ENCODE measurements at places on chromosomes 7 and 10.

- H3K4me1 ChIP-seq = peaks cover 14% of the 10 kb centered on the region
- ATAC-seq = peak; percentile 79
- no peaks in the 10 kb centered on the region for H3K27me3 ChIP-seq
- H3K4me3 ChIP-seq = peak overlapping the region; percentile 34
Measured at GRCh38 chr7:28732071-28732869, 225.9 kb downstream of the TRIL start.

GRCh38 chr10:69344591-69345252, 66.4 kb downstream of the HK1 start:
- H3K4me1 ChIP-seq = peaks cover 15% of the 10 kb centered on the region
- no peaks in the 10 kb centered on the region for H3K36me3 ChIP-seq
- ATAC-seq = no peak
- no peak overlapping the region for H3K4me3 ChIP-seq
- H3K27me3 ChIP-seq = no peaks in the 10 kb centered on the region
- H3K27ac ChIP-seq = no peak overlapping the region

DNA sequence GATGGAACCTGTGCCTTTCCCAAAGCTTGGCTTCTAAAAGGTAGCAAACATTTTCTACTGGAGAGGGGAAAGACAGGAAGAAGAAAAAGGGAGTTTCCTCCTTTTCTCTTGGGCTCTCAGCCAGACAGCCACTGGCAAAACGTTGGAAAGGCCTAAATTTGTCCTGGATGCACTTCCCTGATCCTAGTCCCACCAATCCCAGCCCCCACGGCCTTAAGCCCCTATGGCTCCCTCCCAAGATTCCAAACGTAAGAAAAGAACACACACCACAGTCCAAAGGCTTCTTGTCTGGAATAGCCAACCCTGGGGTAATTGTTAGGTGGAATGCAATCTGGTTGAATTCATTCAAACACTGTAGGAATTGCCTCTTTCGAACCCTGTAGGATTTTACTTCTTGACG, 959 bp upstream of the TLX1 start:
- ATAC-seq = no peak
- H3K27ac ChIP-seq = no peak overlapping the region
- H3K36me3 ChIP-seq = no peaks in the 10 kb centered on the region
- H3K4me3 ChIP-seq = no peak overlapping the region
- peaks cover 24% of the 10 kb centered on the region for H3K4me1 ChIP-seq

GRCh38 chr7:131555552-131556052, 826 bp downstream of the PODXL start:
- no peak for ATAC-seq
- H3K27me3 ChIP-seq = no peaks in the 10 kb centered on the region
- peaks cover 34% of the 10 kb centered on the region for H3K4me1 ChIP-seq

GRCh38 chr7:112147793-112148361, 58.3 kb downstream of the DOCK4 start:
- ATAC-seq = no peak
- H3K36me3 ChIP-seq = no peaks in the 10 kb centered on the region
- H3K4me1 ChIP-seq = peaks cover 14% of the 10 kb centered on the region
- H3K27ac ChIP-seq = no peak overlapping the region
- no peaks in the 10 kb centered on the region for H3K27me3 ChIP-seq

- H3K36me3 ChIP-seq = no peaks in the 10 kb centered on the region
- H3K4me3 ChIP-seq = no peak overlapping the region
- no peak overlapping the region for H3K27ac ChIP-seq
- no peaks in the 10 kb centered on the region for H3K4me1 ChIP-seq
Measured at GRCh38 chr10:2861632-2862210, 205.6 kb upstream of the PFKP start.

DNA sequence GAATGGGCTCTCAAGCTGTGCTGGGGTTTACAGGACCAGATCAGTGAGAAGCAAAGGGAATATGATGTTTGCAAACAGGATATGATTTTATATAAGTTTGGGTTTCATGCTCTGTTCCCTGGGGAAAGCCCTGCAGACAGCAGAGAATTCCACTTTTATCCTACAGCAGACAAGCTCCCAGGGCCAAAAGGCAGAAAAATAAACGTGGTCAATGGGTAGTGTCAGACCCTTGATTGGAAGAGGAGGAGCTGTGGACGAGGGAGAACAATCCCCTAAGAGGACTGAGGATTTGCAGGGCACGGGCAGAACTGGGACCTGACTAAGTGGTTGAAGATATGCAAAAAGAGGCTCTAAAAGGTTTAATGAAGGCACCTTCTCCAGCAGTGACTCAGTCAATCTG, 275.3 kb downstream of the HDAC9 start:
- H3K4me3 ChIP-seq = no peak overlapping the region
- ATAC-seq = no peak
- H3K36me3 ChIP-seq = no peaks in the 10 kb centered on the region
- H3K4me1 ChIP-seq = no peaks in the 10 kb centered on the region
- H3K27ac ChIP-seq = no peak overlapping the region
- H3K27me3 ChIP-seq = no peaks in the 10 kb centered on the region

- no peaks in the 10 kb centered on the region for H3K4me1 ChIP-seq
- no peak overlapping the region for H3K4me3 ChIP-seq
- peaks cover 65% of the 10 kb centered on the region for H3K36me3 ChIP-seq
- no peak overlapping the region for H3K27ac ChIP-seq
- H3K27me3 ChIP-seq = no peaks in the 10 kb centered on the region
- no peak for ATAC-seq
Measured at GRCh38 chr10:86486856-86487255, 34.7 kb downstream of the WAPL start.

DNA sequence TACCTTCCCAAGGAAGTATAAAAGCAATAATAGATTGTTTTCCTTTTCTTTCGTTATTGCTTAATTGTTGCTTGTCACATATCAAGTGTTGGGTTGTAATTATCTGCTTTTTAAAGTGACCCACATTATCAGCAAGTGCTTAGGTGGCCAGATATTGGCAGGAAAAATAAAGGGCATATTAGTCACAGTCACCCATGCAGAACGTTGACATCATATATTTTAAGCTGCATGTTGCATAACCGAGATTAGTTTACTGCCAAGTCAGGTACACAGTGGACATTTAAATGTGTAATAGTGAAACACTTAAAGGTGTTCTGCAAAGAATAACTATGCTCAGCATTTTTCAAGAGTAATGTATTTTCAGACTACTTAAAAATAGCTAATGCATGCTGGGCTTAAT, 11.4 kb downstream of the NEBL start:
- H3K27ac ChIP-seq = no peak overlapping the region
- ATAC-seq = no peak
- H3K4me3 ChIP-seq = no peak overlapping the region
- H3K36me3 ChIP-seq = no peaks in the 10 kb centered on the region

GRCh38 chr10:76631036-76631670, 1006.5 kb downstream of the KCNMA1 start:
- no peak overlapping the region for H3K4me3 ChIP-seq
- H3K36me3 ChIP-seq = no peaks in the 10 kb centered on the region
- no peak for ATAC-seq
- H3K4me1 ChIP-seq = no peaks in the 10 kb centered on the region
- H3K27me3 ChIP-seq = no peaks in the 10 kb centered on the region

GRCh38 chr10:7563770-7564169, 103.0 kb downstream of the ITIH5 start:
- H3K27me3 ChIP-seq = no peaks in the 10 kb centered on the region
- no peak overlapping the region for H3K4me3 ChIP-seq
- H3K27ac ChIP-seq = no peak overlapping the region
- H3K36me3 ChIP-seq = peaks cover 19% of the 10 kb centered on the region
- no peak for ATAC-seq

DNA sequence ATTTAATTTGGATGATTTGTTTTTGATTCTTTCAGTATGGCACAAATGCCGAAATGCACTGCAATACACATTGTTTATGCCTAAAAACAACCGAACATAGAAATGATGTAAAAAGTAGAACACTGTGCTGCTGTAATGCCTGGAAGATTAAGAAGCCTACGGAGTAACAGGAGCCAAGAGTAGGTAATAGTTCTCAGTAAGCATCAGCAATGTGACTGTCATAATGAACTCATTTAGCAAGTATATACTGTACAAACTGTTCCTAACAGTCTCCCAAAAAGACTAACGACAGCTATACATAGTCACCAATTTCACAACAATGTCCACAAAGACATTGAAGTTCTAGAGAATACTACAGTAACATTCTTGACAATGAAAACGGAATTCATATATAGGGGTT, 19.0 kb upstream of the LAMB4 start:
- ATAC-seq = peak; percentile 66
- no peaks in the 10 kb centered on the region for H3K27me3 ChIP-seq
- peak overlapping the region; percentile 67 for H3K27ac ChIP-seq
- no peaks in the 10 kb centered on the region for H3K36me3 ChIP-seq

DNA sequence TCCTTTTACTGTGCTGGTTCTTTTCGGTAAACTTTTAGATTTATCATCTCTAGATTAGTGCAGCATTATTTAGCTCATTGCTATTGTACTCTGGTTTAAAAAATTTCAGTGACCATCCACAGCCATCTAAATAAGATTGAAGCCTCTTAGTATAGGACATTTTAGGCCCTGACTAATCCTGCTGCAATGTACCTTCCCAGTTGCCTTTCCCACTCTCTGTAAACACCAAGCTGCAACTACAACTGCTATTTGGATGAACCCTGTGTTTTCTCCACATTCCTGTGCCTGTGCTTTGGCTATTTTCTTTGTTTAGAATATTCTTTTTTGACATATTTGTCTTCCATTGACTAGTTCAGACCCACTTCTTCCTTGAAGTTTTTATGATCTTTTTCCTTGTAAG, 314.6 kb downstream of the AUTS2 start:
- H3K27me3 ChIP-seq = no peaks in the 10 kb centered on the region
- no peaks in the 10 kb centered on the region for H3K36me3 ChIP-seq
- no peaks in the 10 kb centered on the region for H3K4me1 ChIP-seq
- no peak overlapping the region for H3K27ac ChIP-seq
- no peak overlapping the region for H3K4me3 ChIP-seq
- no peak for ATAC-seq

Measured in gastroesophageal sphincter (tissue), 4 donors.